ENCODE measurements at places on chromosomes 13 and 19.

- DNase-seq, result no peak
Observed at GRCh38 chr13:106916329-106916976, 348.5 kb upstream of the ARGLU1 start.

GRCh38 chr19:32809754-32810153, 59.8 kb downstream of the SLC7A9 start:
- no peak for DNase-seq

DNA sequence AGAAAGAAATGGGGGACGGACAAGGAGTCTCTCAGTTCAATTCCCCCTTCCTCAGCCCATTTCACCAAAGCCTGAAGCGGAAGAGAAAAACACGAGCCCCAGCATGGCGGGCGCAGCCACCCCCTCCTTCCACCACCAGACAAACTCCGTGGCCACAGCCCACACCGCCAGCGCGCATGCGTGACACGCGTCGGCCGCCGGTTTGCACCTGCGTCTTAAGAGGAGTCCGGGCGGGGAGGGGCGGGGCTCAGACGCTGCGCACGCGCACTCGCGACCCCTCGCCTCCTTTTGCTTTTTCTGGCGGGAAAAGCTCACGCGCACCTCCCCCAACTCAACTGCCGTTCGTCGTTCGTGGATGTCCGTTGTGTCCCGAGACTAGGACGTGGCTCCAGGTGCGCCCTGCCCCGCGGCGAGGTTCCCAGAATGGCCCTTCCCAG, at the start of gene KASH5:
KASH5 (plus strand) TSS at position 314 of the 437 bp plus-strand sequence. CDS start 2,635 bp downstream, outside the sequence.
- DNase-seq, result no peak

GRCh38 chr13:33206425-33206824, 79.1 kb downstream of the STARD13 start:
- DNase-seq, result no peak
